Activated CD4-positive, alpha-beta T cell treated with anti-CD3 and anti-CD28 coated beads, Interleukin-2, amount 10 ng/mL, durations not matched to agents 7 days and 5 days (primary cell): ENCODE measurements at places on chromosomes 3 and 15. TPM values are rescaled to one million over a fixed set of nuclear protein-coding genes. Genes with fewer than 3 reads are reported as not detected.

The CFAP20DC gene
- 0.99 TPM for total RNA-seq

GRCh38 chr3:137765310-137766033 is 1.4 kb downstream of the SOX14 start:
- H3K4me3 ChIP-seq = no peak overlapping the region
- DNase-seq = no peak

- no peaks in the 10 kb centered on the region for H3K36me3 ChIP-seq
- DNase-seq = no peak
- no peak overlapping the region for H3K27ac ChIP-seq
- H3K4me3 ChIP-seq = no peak overlapping the region
These were observed 100.4 kb downstream of the DAPK2 start for GRCh38 chr15:63945838-63946298.

The NR2E3 gene
- not detected for total RNA-seq

DNA sequence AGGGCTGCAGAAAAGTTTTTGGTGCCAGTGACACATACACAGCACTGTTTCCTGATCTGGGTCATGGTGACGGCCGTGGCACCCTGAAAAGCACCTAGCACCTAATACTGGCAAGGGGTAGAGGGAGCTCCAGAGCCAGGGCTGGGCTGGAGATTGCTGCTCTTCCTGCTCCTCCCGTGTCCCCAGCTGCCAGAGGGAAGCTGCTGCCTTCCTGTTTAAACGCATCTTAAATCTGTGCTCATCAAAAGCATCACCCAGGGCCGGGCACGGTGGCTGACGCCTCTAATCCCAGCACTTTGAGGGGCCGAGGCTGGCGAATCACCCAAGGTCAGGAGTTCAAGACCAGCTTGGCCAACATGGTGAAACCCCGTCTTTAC is 156.7 kb upstream of the MEF2A start:
- no peak overlapping the region for H3K4me3 ChIP-seq
- H3K27me3 ChIP-seq = no peaks in the 10 kb centered on the region
- DNase-seq = peak; percentile 28

The ZNF501 gene
- 3.6 TPM for total RNA-seq

- no peak for DNase-seq
- H3K36me3 ChIP-seq = peaks cover 3% of the 10 kb centered on the region
- H3K27ac ChIP-seq = no peak overlapping the region
- H3K4me1 ChIP-seq = peaks cover 2% of the 10 kb centered on the region
These were observed 331.1 kb downstream of the FOXP1 start for GRCh38 chr3:71252466-71252865.

DNA sequence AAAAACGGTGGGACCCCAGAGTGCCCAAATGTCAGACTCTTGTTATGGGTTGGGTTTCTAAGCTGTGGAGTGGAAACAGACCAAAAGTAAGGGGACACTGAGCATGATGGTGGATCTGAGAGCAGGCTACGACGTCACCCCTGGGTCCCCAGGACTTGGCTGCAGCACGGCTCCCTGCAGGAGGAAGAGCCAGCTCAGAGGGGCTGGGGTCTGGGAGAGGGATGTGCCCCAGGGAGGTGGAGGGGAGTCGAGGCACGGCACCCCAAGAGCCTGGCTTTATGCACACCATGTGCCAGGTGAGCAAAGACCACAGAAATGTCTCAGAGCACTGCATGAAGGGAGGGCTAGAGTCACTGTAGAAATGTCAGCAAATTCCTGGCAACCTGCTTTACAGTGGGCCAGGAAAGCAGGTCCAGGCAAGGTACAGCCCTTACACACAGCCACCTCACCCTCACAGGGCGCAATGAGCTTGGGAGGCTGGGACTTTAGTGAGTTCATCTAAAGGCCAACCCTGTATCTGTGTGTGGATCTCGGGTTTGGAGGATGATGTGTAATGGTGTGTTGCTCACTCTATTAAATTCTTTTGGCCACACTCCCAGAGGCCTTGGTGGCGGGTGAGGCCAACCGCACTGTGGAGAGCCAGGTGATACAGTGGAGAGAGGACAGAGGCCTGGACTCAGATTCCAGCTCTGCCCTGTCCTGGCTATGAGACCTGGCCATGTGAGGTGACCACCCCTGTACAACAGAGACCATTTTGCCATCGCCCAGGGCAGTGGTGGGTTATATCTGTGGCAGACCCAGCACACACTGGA is 14.1 kb downstream of the CTSH start:
- no peak overlapping the region for H3K27ac ChIP-seq
- DNase-seq = no peak
- no peak overlapping the region for H3K4me3 ChIP-seq
- H3K36me3 ChIP-seq = peaks cover 4% of the 10 kb centered on the region

The CCDC33 gene
- total RNA-seq = not detected
